ENCODE measurements at places on chromosomes 2 and 18. TPM values are rescaled to one million over a fixed set of nuclear protein-coding genes. Genes with fewer than 3 reads are reported as not detected.

DCDC2C gene
- not detected for total RNA-seq

ZAP70 gene
- total RNA-seq, result 297 TPM

BOLA3 gene
- total RNA-seq, result 79.7 TPM

RNF144A gene
- total RNA-seq, result 76.9 TPM

GNAL gene
- not detected for total RNA-seq

NPAS2 gene
- total RNA-seq, result 6.2 TPM

TUBB8B gene
- total RNA-seq, result not detected

C2orf66 gene
- total RNA-seq, result 0.13 TPM

- DNase-seq, result no peak
Measured at GRCh38 chr18:23756590-23757436, 67.6 kb downstream of the LAMA3 start.

DNA sequence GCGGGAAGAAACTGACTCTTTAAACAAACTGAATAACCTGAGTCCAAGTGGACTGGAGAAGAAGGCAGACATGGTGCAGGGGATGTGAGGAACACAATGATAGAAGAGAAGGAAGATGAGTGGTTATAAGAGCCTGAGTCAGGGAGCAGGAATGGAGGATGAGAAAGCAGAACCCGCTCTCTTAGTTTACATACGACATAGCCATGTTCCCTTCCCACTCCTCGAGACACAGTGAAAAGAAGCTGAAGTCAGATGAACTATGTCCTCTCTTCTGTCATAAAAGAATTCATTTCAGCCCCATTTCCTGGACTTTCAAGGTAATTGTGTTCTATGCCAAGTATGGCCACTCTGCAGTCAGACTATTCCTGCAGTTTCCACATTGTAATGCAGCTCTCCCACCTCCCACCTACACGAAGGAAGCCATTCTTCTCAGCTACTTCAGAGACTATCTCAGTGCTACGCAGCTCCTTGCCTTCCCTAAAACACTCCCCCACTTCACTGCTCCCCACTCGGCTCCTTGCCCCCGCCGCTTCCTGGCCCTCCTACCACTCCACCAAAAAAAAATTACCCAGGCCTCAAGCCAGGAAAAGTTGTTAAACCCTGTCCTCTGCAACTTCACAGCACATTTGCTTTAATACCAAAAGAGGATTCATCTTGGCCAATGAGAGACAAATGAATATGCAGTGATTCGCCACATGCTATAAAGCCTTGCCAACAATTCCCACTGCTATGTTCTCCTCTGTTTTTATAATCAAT is 323.4 kb upstream of the EPHA4 start:
- no peak for DNase-seq

DNA sequence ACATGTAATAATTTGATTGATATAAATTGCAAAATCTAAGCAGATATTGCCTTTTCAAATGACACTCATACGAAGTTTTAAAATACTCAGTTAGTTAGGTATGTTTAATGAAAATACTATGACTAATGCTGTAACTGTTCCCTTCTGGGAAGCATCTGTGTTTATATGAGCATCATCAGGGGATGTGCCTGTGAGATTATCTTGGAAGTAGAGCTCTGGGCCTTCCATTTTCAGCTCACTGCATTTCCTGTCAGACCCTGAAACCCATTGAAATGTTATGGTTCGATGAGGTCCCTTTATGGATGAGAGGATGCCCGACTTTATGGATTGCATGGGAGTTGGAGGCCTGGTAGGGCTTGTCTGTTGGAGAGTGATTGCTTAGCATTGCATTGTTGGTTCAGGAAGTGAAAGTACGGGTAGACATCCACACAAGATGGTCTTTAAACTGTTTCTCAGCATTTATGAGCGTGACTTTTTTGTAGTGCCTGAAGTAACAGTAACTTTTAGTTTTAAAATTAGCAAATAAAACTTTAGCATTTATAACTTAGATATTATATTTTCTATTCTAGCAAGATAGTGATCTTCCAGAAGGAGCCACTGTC is 28.7 kb downstream of the ELP2 start:
- no peak for DNase-seq

DNA sequence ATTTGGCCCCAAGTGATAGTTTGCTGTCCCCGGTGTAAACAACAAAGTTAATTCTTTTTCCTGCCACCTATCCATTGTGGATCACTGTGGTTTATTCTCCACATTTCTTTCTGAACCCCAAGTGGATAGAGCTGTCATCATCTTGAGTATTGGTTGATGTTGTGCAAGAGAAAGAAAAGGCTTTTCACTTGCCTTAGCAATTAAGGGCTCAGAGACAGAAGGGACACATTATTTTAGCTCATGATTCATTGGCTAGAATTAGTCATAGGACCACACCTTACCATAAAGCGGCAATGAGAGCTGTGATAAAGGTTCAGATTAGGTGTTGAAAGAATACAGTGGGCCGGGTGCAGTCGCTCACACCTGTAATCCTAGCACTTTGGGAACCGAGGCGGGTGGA is 442.1 kb upstream of the DCC start:
- DNase-seq, result no peak

DNA sequence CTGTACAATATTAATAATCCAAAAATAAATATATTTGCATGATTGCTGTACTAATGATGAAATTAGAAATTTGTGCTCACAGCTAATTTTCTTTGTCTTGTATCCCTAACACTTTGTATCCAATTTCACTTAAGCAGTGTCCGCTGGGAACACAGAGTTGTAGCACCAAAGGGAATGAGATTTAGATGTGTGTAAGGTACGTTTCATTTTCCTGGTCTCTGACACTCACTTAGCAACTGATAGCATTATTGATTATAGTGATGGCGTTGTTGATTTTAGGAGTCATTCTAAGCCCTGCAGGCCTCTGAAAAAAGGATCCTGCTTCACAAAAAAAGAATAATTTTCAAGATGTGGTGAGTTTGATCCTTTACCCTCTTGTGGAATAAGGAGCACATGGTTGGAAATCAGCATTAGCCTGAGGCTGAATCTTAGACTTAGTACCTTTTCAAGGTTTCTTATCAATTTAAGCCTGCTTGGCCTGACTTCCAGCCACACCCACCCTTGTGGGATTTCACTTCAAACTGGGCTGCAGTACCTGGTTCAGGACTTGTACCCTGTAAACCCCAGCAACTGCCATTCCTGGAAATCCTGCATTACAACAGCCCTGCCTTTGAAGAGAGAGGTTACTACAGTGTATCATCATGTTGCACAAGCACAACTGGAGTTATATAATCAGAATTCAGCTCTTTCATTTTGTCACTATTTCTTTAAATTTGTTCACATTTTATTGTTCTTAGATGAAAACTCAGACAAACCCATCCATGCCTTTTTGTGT is 116.2 kb downstream of the RND3 start:
- no peak for DNase-seq

DNA sequence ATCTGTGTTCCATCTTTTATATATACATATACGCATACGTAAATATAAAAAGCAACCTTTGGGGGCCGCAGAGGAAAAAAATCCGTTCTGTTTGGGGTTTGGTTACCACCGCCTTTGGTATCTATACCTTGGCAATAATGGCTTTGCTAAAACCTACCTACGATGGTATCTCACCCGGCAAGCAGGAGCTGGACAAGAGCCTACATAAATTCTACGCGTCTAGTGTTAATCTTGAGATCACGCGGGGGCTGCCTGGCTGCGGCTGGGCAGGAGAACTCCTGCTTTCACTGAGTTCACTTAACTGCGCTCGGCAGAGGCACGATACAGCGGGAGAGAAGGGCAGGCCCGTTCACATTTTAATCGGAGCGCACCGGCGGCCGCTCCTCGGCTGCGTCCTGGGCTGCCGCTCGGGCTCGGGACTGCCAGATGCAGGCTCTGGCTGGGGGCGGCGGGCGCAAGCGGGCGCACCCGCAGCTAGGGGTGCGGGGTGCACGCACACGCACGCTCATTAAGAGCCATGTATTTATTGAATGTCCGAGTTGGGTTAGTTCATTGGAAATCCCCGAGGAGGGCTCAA is 1.7 kb upstream of the POU3F3 start:
- DNase-seq, result no peak

GRCh38 chr18:45127405-45127804 is 446.7 kb downstream of the SETBP1 start:
- no peak for DNase-seq

- peak; percentile 80 for DNase-seq
Measured at GRCh38 chr2:231557571-231558217, 27.4 kb upstream of the NMUR1 start.

DNA sequence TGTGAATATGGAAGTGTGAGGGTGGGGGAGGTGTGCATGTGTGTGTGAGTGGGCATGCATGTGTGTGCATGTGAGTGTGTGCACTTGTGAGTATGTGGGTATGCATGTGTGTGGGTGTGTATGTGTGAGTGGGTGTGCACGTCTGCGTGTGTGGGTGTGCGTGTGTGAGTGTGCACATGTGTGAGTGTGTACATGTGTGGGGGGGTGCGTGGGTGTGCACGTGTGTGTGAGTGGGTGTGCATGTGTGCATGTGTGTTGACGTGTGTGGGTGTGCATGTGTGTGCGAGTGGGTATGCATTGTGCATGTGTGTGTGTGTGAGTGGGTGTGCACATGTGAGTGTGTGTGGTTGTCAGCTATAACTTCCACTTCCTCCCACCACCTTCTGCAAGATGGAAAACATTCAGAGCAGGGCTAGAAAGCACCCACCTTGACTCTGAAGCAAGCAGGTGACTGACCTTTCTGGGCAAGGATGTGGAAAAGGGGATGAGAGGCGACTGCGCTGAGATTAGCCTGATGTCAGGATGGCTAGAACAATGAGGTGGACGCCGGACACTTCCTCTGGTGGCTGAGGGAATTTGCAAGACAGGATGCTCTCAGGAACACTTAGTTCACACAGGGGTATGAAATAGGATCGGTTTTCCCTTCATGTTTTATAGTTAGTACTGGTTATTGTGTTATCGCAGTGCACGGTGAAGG is 103.6 kb downstream of the ACKR3 start:
- DNase-seq, result no peak

DNA sequence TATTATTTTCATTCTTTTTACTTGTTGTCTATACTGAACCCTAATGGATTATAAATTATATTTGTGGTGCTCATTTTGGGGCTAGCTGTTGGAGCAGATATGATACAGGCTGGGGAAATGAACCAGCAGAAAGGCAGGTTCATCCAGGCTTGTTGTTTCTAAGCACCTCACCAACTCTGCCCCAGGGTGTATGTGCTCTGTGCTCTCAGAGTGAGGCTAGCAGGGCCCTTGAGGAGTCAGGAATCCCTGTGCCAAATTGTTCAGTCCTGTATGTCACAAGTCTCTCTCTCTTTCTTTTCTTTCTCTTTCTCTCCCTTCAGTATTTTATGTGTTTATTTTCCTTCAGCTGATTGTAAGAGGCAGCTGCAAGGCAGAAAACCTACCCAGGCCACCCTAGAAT is 181.1 kb upstream of the DPP10 start:
- DNase-seq, result no peak

GRCh38 chr2:230873661-230874401 is 9.1 kb downstream of the ITM2C start:
- no peak for DNase-seq

DNA sequence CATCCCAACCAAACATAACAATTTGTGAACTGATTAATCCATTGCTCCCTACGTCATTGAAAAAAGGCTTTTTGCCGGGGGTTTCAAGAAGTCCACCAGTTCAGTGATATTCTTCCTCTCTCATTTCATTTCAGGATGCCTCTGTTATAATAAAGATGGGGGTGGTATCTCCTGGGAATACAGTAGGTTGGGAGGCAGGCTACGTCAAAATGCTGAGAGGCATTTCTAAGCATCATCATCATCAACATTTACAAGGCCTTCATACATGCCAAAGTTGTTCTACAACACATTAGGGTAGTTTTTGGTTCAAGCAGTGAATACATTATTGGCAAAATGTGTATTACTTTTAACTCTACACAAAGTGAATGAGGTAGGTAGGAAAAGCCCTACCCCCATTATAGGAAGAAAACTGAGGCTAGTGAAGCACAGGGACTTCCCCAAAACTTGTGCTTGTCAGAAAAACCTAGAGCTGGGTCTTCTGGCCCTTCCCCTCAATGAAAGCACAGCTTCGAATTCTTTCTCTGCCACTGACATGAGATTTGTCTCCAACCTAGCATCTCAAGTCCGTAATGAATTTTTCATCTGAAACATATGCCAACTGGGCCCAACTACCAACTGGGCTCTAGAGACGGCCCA is 11.3 kb downstream of the OSR1 start:
- DNase-seq, result no peak

DNA sequence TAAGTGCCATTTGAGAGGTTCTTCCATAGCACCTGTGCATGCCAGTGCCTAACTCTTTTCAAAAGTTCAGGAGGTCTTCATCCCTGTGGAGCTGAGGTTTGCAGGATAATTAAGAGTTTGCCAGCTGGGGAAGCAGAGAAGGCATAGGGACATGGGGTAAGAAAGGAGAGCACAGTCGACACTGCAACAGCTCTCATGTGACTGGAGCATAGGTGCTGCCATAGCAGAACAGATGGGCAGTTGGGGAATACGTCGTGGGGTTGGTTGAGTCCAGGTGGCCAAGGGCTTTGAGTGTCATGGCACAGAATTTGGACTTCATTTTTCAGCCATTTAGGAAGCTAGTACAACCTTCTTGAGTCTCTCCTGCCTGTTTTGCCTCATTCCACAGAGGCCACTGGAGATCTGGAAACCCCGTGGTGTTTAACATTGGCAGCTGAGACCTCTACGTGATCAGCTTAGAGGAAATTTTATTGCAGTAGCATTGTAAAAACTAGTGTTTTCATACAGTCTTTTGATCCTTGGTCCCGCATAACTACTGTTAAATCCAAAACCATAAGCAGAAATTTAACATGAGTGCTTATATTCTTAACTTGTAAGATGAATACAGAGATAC is 65.1 kb downstream of the CRIM1 start:
- no peak for DNase-seq

- no peak for DNase-seq
Measured at GRCh38 chr2:31922542-31923408, 88.0 kb downstream of the MEMO1 start.
